Left ventricle myocardium inferior (tissue), 1 donor: ENCODE measurements at places on chromosomes 4 and X. TPM values are rescaled to one million over a fixed set of nuclear protein-coding genes. Genes with fewer than 3 reads are reported as not detected.

DNA sequence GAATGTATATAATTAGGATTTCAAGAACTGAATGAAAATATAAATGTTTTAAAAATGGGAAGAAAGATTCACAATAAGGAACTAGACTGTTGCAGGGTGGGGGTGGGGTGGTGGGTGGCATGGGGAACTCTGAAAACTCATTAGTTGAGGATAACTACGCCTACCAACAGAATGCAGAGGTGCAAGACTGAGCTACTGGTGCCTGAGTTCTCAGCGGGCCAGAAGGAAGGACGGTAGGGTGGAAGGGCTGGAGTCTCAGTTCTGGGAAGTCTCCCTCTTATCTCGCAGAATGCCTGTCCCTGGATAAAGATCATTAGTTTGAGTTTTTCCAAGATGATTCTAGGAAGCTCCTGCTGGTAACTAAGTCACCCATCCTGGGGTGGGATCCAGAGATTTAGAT, 1.3 kb upstream of the SOD3 start:
- DNase-seq, result no peak

The SSX3 gene
- total RNA-seq, result not detected

The LRCH2 gene
- 1.0 TPM for total RNA-seq

The PRRG1 gene
- total RNA-seq, result 12.9 TPM

GRCh38 chr4:132593717-132594400, 555.2 kb upstream of the PCDH10 start:
- DNase-seq, result no peak

The EVC gene
- total RNA-seq, result 5.1 TPM

The SOX3 gene
- total RNA-seq, result not detected

GRCh38 chr4:78379991-78380729, 171.4 kb upstream of the ANXA3 start:
- no peak for DNase-seq

- no peak for DNase-seq
Observed at GRCh38 chr4:181077341-181077740, 1165.9 kb upstream of the TENM3 start.

- no peak for DNase-seq
Observed at GRCh38 chr4:86141161-86141560, 218.7 kb downstream of the MAPK10 start.

DNA sequence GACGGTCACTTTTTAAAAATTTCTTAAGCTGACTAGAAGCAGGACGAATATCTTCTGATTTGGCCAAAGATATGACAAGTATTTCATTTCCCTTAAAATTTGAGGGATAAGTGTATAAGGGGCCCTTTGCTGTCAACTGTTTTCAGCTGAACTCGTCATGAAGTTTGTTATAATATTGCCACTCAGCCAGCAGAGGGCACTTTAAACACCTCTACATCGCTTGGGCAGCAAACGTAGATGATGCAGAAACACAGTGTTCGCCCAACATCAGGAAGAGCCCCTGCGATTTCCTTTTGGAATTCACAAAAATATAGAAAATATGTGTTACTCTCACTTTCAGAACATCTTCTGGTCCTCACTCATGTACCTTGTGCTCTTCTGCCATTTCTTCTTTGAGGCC, 435.7 kb upstream of the FMR1 start:
- DNase-seq, result no peak

GRCh38 chr4:106647451-106647850, 278.9 kb upstream of the GIMD1 start:
- no peak for DNase-seq

- DNase-seq, result no peak
Observed at GRCh38 chr4:11451716-11452115, 23.0 kb upstream of the HS3ST1 start.

The CITED1 gene
- not detected for total RNA-seq

- DNase-seq, result no peak
Observed at GRCh38 chr4:16626945-16627344, 271.5 kb downstream of the LDB2 start.

The FAM236B gene
- not detected for total RNA-seq

DNA sequence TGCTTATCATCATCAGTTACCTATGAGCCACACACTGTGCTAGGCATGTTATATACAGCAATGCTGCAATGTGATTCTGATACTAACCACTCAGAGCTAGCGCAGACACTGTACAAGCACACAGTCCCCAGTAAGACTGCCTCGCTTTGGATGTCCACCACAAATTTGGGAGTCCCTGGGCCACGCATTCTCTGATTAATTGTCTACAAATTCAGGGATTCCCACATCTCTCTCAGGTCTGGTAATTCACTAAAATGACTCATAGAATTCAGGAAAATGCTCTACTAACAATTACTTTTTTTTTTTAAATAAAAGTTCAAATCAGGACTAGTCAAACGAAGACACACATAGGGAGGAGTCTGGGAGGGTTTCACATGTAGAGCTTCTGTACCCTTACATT, 652.1 kb upstream of the AADAT start:
- DNase-seq, result no peak

GRCh38 chr4:48698029-48698971, 81.8 kb downstream of the FRYL start:
- DNase-seq, result peak; percentile 26

The GPC4 gene
- total RNA-seq, result 7.1 TPM

The KIAA1210 gene
- not detected for total RNA-seq

DNA sequence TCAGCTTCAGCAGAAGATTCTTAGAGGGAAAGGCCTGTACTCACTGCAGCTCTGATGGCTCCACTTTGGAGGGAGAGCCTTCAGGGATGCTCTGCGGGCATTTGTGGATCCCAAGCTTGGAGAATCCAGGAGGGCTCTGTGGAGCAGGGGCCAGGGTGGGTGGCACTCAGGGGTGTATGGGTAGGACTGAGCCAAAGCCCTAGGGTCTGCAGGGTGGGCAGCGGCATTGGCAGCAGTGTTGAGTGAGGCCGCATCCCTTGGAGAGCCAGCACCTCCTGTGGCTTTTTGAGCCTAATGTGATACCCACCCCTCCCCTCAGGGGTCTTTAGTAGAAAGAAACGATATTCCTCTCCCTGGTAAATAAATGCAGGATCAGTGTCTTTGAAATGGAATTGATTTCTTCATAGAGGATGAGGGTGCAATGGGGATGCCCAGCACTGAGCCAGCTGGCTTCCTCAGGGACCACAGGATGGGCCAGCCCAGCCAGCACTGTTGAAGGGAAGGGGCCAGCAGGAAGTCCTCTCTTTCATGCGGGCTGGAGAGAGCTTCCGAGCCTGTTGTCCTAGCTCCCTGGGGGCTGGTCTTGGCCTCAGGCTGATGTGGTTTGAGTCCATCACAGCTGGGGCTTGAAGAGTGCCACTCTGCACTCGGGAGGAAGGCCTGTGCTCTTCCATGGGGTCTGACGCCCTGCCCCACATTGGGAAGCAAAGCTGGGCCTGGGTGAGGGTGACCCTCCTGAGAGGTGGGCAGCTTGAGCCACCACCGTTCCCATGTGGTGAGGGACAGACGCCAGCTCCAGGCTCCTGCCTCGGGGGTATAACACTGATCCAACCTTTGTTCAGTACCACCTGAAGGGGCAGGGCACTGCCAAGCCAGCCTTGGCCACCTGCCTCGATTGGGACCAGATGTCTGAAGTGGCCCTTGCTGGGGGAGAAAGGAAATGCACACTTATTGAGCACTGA, 49.5 kb downstream of the PSAPL1 start:
- DNase-seq, result no peak

The INTU gene
- 5.2 TPM for total RNA-seq

The SLC49A3 gene
- 12.0 TPM for total RNA-seq

DNA sequence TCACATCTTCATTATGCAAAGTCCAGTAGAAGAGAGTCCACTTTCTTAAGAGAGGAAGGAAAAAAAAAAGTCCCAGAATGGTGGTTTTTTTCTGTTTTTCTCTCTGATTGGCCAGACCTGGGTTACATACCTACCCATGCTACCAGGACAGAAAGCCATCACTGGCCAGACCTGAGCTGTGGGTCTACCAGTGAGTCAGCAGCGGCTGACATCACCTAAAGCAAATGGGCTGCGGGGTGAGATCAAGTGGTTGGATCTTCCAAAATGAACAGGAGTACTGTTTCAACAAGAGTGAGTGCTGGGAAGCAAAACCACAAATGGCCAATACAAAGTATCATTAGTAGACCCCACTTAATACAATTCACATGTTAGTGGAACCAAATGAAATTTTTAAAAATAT, 1.6 kb upstream of the NDST3 start:
- no peak for DNase-seq

- DNase-seq, result no peak
Observed at GRCh38 chr4:137253949-137254348, 278.3 kb downstream of the PCDH18 start.

The GAR1 gene
- total RNA-seq, result 8.6 TPM

DNA sequence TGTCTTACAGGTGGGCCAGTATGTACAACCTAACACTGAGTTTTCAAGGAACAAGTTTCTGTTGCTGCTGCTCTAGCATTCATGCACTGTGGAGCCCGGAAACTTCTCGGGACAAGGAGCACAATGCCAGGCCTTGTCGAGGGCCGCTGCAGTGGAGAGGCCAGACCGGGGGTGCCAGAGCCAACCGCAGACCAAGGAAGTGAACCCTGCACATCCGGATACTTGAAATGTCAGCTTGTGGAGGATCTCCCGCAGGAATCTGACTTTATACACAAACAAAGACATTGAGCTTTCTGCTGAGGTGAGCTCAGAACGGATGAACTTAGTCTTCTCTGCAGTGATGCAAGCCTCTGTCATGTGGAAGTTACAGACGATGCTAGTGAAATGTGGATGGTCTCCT, 99.5 kb downstream of the ZNF827 start:
- no peak for DNase-seq

The CT47B1 gene
- not detected for total RNA-seq

DNA sequence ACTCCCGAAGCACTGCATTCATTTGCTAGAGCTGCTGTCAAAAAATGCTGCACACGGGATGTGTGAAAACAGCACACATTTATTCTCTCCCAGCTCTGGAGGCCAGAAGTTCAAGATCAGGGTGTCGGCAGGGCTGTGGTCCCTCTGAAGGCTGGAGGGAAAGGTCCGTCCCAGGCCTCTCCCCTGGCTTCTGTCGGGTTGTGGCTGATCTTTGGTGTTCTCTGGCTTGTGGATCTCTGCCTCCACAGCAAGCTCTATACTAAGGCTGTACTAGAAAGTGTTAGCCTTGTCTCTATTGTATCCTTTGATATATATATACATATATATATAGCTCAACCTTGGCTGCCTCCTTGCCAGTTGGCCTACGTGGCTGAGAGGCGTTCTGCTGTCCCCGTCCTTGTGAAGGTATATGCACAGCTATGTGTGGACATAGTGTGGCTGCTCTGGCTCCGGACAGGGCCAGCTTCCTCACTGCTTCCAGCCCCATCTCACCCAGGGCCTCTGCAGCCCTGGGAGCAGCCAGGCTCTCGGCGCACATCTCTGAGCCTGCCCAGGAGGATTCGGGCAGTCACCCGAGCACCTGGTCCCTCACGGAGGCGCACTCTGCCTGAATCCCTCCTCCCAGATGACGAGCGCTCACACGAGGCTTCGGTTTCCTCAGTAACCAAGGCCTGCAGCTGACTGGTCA, 15.0 kb upstream of the DUSP9 start:
- no peak for DNase-seq

- DNase-seq, result no peak
Observed at GRCh38 chr4:30838331-30838730, 118.2 kb downstream of the PCDH7 start.

- DNase-seq, result no peak
Observed at GRCh38 chr4:70442474-70442873, 29.5 kb upstream of the MUC7 start.

GRCh38 chr4:96766359-96766758, 926.5 kb downstream of the PDHA2 start:
- no peak for DNase-seq

GRCh38 chr4:73740353-73740778, at the start of gene CXCL8:
CXCL8 (plus strand) TSS chr4:73740569; CDS start chr4:73740659, 90 bp downstream.
- DNase-seq, result peak; percentile 60

GRCh38 chr4:1759818-1760223, 33.3 kb upstream of the FGFR3 start:
- no peak for DNase-seq

The ZAR1 gene
- not detected for total RNA-seq

DNA sequence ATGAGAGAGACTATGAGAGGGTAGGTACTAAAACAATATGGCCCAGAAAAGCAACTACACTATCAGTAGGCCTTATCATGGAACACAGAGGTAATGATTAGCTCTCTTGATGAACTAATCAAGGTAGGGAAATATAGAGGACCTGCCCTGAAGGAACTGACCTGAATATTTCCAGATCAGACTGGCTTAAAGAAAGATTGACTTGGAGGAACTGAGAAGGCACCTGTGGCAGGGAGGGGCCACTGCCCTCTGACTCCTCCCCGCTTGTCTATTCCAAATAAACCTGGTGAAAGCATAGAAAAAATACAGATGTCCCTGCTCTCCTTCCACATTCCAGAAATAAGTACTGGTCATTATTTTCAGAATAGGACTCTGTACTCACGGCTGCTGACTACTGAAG, 5.5 kb downstream of the RPS6KA6 start:
- no peak for DNase-seq

GRCh38 chrX:153782313-153782712, 1.5 kb downstream of the SRPK3 start:
- DNase-seq, result no peak

DNA sequence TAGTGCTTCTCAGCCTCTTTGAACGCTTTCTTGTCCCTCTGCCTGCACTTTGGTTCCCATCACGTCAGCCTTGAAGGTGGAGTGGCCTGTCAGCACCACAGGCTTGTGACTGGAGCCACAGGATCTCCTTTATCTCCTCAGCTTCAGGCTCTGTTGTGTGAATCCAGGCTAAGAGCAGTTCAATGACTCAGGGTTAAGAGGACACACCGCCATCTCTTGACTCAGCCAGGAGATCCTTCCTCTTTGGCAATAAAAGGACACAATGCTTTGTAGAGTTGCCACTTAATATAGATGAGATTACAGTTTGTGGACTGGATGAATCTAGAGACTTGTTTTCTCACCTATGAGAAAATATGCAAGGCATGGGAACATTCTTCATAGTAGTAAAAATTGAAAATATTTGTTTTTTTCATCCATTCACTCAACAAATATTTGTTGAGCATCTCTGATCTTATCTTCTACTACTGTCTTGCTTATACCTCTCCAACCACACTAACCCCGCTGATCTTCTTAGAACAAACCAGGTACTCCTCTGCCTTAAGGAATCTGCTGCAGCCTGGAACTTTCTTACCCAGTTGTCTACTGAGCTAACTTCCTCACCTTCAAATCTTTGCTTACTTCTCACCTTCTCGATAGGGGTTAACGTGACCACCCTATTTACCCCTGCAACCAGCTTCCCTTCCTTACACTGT, 62.3 kb downstream of the UCHL1 start:
- DNase-seq, result peak; percentile 56

DNA sequence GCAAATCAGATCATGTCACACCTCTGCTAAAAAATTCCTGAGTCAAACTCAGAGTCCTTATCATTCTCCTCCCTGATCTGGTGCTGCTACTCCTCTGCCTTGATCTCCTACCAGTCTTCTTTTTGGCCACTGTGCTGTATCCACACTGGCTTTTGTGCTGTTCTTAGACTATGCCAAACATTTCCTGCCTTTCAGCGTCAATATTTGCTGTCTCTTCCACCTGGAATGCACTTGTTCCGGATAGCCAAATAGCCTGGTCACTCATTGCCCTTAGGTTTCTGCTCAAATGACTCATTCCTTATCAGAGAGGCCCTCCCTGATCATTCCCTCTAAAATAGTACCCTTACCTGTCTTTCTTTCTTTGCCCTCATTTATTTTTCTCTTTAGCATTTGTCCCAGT, 24.4 kb upstream of the RP2 start:
- no peak for DNase-seq
